Activated naive CD4-positive, alpha-beta T cell treated with Interleukin-2 at 50 U/mL for 16 hours (primary cell): ENCODE measurements at places on chromosomes 6 and 20.
A peak's percentile ranks its signal among the peaks of the same experiment; 100 is the strongest.

- DNase-seq = no peak
Observed at GRCh38 chr6:136103763-136104311, 146.3 kb downstream of the MTFR2 start.

- DNase-seq = peak; percentile 35
Observed at GRCh38 chr20:37071481-37071911, 24.3 kb downstream of the RBL1 start.

GRCh38 chr6:113068570-113068969, 721.4 kb downstream of the RFPL4B start:
- no peak for DNase-seq

- DNase-seq = peak; percentile 38
Observed at GRCh38 chr20:10171864-10172751, 46.5 kb upstream of the SNAP25 start.

DNA sequence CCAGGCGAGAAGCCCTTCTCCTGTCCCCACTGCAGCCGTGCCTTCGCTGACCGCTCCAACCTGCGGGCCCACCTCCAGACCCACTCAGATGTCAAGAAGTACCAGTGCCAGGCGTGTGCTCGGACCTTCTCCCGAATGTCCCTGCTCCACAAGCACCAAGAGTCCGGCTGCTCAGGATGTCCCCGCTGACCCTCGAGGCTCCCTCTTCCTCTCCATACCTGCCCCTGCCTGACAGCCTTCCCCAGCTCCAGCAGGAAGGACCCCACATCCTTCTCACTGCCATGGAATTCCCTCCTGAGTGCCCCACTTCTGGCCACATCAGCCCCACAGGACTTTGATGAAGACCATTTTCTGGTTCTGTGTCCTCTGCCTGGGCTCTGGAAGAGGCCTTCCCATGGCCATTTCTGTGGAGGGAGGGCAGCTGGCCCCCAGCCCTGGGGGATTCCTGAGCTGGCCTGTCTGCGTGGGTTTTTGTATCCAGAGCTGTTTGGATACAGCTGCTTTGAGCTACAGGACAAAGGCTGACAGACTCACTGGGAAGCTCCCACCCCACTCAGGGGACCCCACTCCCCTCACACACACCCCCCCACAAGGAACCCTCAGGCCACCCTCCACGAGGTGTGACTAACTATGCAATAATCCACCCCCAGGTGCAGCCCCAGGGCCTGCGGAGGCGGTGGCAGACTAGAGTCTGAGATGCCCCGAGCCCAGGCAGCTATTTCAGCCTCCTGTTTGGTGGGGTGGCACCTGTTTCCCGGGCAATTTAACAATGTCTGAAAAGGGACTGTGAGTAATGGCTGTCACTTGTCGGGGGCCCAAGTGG, 5.3 kb downstream of the SNAI1 start:
- DNase-seq = no peak

DNA sequence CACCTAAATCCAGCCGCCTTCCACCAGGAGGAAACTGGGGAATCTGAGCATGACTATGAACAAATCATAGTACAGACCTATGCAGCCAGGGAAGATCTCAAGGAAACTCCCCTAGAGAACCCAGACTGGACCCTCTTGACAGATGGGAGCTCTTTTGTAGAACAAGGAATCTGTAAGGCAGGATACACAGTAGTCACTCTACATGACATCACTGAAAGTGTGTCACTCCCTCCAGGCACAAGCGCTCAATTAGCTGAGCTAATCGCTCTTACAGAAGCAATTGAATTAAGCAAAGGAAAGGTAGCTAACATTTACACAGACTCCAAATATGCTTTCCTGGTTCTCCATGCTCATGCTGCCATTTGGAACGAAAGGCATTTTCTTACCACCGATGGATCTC, 36.8 kb downstream of the PLN start:
- DNase-seq = no peak
